ENCODE measurements at places on chromosomes 12 and 14.

- no peak for DNase-seq
These were observed 1.2 kb upstream of the FBXO33 start for GRCh38 chr14:39433452-39433813.

- DNase-seq = no peak
These were observed 161.1 kb upstream of the NOS1 start for GRCh38 chr12:117522559-117522958.

- DNase-seq = no peak
These were observed 116.6 kb downstream of the SLC25A47 start for GRCh38 chr14:100439781-100440180.

DNA sequence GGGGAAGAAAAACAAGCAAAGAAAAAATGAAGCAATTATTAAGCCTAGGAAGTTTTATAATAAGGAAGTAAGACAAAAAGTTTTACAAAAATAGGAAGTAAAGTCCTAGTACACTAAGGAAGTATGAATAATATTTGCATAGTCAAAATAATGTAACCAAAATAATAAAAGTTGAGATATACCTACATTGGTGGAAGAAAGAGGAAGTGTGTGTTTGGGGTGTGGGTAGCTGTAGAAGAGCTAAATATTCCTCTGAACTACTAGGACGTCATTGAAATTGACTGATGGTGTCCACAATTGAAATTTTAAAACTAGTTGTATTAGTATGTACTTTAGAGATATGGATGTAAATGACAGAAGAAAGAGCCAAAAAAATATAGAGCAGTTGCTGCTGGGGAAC is 228.4 kb upstream of the OTX2 start:
- no peak for DNase-seq

DNA sequence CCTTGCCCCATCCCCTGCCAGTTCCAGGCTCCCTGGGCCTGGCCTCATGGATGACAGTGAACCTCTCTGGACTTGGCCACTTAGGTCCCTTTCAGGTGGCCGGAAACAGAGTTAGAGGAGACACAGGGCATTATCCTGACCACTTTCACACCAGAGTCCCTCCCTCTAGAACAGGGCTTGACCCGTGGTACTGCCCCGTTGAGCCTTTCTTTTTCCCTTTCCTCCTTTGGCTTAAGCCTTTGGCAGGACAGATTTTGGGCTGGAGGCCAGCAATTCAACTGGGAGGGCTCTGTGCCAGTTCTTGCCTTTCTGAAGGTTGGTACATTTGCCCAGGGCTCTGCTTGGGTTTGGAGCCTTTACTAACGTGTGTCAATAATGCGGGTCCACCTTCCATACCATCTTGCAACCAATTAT is 22.8 kb downstream of the TPCN1 start:
- DNase-seq = no peak

- DNase-seq = no peak
These were observed 16.0 kb downstream of the OLR1 start for GRCh38 chr12:10155966-10156365.

DNA sequence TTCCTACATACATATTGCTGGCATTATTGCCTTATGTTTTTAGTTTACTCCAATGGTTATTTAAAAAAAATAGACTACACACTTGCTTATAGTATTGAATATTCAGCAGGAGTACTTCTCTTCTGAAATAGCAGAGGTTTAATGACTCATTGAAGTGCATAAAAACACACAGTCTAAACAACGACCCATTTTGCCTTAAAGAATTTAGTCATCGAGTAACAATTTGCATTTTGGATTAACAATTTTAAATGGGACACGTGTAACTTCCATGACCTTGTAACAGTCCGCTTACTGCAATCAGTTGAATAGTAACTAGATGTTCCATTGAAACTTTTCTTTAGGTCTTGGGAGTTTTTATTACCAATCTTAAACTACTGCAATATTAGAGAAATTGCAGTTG is 9.0 kb downstream of the TRHDE start:
- DNase-seq = no peak

GRCh38 chr12:106901276-106901675 is 54.4 kb upstream of the TMEM263 start:
- DNase-seq = no peak

Data from neural progenitor cell (in vitro differentiated cells).